ENCODE measurements at places on chromosomes 4 and X.

GRCh38 chr4:138686106-138686835, 329.3 kb upstream of the NOCT start:
- no peak for DNase-seq

DNA sequence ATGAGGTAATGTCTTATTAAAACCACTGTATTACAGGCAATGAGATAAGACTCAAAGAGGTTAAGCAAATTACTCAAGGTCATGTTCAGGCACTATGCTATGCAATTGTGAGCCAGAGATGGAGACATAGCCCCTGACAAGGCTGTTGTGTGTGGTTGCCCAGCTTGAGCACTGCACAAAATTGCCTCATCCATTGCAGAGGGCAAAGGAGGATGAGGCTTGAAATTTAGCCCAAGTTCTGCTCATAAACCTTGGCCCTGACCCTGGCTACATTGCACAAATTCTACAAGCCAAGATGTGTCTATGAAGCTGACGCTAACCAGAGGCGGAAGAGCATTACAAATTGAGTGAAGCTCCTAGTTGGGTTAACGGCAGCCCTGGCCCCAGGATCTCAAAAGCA, 65.6 kb upstream of the PGM2 start:
- DNase-seq = no peak

- no peak for DNase-seq
Observed at GRCh38 chrX:82556588-82556987, 951.5 kb upstream of the POU3F4 start.

DNA sequence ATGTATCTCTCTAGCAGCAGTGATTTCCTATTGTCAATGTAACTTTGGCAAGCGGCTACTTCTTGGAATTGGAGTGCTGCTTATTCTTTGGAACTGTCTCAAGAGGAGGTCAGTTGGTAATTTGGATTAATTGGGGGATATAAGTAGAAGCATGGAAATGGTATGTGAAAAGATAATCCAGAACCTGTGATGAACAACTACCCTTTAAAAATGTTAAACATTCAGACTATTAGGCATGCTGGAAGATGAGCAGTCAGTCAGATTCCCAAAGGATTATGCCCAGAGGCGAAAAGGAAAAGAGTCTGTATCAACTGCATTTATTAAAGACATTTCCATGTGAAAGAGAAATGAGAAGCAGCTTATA, 62.5 kb downstream of the SEC24D start:
- DNase-seq = no peak

GRCh38 chr4:145484225-145484846, 2.7 kb downstream of the SMAD1 start:
- no peak for DNase-seq

DNA sequence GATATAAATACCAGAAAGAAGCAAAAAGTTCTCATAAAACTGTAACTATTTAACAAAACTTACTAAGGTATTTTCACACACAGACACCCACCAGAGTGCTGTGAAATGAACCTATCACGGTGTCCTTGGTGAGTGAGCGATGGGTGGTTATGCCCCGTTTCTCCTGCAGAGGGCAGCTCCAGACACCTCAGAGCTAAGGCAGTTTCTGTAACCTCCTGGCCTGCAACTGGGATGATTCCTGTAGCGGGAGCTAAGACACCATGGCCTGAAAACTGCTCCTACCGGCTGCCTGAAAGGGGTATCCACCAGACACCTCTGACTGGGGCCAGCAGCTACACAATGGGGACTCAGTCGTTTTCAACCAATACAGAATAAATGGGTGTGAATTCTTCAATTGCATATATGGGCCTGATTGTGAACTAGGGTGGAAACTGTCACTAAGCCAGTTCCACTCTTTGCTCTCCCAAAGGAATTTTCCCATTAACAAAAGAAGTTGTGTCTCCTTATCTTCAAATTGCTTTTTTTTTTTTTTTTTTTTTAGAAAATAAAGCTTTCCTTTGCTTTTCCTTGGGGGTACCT, 2375.8 kb upstream of the TENM3 start:
- DNase-seq = no peak

DNA sequence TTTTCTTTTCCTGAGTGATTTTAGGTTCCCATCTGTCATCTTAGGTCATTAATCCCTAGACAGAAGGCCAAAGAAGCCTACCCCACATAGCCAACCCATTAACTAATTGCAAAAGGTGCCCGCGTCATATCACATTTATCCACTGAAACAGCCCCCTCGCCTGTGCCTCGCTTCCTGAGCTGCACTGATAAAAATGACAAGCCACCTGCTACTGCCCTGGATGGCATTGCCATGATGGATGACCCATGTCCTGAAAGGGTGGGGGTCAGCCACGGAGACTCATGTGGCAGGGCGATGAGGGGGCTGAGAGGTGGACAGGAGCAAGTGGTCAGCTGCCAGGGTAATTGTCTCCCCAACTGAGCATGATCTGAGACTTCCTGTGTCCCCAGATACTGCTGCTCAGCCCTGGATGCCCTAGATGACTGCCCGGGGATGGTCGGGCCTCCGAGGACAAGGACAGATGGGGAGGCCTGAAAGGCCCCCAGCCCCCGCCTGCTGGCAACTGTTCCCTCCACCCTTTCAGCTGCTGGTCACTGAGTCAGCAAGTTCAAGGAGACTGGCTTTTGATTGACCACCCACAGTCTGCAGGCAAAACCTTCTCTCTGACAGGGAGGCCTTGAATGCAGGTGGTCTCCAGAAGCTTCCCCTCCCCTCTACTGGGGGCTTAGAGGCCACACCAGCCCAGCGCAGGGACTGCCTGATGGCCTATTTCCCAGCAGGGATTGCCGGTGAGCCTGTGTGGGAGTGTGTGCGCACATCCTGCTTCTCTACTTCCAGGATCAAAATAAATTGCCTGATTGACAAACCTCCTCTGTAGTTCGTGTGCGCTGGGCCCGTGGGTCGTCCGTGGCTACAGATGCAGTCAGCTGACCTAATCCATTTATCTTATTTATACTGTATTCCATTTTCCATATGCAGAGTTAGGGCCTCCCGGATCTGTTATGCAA, 496.3 kb downstream of the BCOR start:
- no peak for DNase-seq

GRCh38 chrX:70970482-70970995, 39.6 kb upstream of the SLC7A3 start:
- no peak for DNase-seq

GRCh38 chr4:5012244-5012898, 6.9 kb downstream of the CYTL1 start:
- DNase-seq = no peak

- no peak for DNase-seq
Observed at GRCh38 chr4:60201052-60201673, 999.0 kb upstream of the ADGRL3 start.

DNA sequence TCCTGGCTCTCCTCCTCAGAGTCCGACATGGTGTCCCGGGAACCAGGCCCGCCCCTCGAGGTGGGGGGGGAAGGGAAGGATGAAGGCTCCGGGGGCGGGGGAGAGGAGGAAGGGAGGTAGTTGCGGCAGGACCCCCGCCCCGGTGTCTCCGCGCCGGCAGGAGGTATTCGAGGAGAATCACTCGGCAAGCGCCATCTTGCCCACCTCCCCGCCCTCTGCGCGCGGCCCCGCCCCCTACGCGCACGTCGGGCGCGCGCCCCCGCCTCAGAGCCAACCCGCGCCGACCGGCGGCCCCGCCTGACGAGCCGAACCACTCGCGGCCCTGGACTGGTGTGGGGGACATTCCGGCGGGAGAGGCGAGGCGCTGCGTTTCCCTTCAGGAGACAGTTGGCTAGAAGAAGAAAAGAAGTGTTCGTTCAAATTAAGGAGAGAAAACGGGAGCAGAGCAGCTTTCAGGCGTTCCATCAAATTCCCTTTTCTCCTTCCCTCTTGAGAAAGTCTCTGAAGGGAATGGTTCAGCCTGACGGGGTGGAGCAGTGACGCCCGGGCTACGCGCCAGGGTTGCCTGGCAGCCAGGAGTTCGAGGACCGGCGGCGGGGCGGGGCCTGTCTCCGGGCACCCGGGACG, at the start of gene RAB28:
TSS of gene RAB28 (minus strand) at position 219 of the 627 bp plus-strand sequence.
- peak; percentile 88 for DNase-seq

DNA sequence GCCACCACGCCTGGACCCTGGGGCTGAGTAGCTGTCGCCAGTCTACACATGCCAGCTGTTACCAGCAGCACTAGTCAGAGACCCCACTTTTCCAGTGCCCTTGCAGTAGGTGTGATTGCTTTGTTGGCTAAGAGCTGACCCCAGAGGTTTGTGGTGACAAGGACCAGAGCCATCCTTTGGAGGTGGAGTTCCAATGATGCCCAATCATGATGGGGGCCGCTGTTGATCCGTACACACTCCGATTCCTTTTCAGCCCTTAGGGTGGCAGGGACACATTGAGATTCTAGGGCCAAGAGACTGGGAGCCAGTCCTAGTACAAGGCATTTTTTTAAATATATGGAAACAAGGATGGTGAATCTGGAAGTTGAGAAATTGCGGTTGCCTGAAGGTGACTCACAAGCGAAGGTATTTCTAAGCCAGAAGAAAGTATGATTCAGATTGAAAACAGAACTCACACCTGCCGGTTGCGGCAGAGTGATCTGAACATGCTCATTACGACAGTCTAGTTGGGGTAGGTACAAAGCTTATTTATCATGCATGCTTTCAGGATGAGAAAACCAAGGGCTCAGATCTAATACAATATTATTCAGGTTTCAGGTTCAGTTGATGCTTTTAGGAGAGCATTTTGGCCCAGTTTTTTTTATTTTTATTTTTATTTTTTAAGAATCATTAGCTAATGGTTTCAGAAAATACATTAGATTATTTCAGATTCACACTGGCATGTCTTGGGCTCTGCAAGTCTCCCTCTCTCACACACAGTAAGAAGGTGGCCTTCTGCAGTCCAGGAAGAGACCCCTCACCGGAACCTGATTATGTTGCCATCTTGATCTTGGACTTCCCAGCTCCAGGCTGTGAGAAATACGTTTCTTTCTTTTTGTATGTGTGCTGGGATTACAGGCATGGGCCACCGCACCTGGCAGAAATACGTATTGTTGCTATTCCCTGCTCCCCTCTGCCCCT, 43.4 kb downstream of the SHROOM2 start:
- no peak for DNase-seq

- DNase-seq = no peak
Observed at GRCh38 chr4:150070464-150071170, 7.6 kb upstream of the DCLK2 start.

DNA sequence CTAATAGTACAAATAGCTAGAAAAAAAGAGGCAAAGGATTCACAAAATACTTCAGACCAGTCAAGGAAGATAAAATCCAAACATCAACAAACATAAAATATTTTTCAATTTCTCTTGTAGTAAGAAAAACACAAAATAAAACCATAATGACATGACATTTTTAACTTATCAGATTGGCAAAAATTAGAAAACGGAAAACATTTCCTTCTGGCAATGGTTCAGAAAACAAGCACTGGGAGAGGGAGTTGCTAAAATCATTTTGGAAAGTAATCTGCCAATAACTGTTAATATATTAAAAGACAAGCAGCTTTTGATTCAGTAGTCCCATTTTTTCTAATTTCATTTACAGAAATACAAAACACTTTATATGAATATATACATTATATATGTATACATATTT, 26.1 kb downstream of the TKTL2 start:
- no peak for DNase-seq

DNA sequence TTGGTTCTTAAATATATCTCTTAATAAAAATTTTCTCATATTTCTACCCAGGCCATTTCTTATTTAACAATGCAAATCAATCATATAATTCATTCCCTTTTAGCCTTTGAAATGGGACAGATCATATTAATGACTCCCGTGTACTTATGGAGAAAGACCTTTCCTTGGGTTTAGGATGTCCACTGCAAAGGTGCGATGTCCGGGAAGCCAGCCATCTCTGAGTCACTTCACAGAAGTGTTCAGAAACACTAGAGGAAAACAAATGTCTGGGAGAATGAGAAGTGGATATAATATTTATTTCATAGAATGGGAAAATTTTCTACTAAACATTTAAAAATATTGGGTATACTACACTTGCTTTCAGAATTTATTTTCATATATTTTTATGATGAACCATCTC, 15.3 kb downstream of the INTU start:
- DNase-seq = no peak

DNA sequence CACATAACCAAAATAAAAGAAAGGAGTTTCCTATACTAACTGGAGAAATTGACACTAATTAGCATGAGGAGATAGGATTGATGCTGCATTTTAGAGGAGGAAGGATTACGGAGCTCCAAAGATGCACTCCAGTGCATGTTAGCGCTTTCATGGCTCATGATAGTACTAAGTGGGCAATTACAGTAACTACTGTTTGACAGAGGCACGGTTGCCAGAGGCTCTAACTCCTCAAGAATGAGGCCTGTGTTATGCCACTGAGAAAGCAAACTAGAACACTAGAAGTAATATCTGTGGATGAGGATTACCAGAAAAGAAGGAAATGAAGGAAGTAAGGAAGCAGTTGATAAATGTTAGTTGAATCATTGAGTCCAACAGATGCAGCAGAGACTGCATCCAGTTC, 19.6 kb upstream of the PDGFC start:
- DNase-seq = no peak

- no peak for DNase-seq
Observed at GRCh38 chr4:100721077-100721476, 203.3 kb upstream of the EMCN start.

DNA sequence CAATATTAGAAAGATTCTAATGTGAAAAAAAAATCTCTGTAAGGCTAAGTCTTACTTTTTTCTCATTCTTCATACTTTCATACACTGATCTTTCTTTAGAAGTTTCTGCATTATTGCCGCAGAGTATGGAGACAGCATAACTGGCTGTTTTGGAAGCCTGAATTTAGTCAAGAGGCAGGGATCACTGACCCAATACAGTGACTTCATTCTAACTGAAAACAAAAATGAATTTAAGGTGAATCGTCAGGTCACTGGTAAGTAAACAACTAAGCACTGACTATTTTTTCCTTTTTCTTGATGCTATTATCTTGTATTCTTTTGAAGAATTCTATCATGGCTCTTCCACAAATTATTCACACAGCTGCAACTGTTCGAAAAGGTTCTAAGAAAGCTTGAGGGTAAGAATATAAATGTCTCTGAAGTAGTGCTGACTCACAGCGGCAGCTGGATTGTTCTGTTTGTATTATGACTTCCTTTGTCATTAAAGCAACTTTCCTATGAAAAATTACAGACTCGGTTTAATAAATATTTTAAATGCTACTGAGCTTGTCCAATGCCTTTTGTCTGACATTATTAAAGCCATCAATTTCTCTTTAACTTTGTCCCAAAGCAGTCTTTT, 609.3 kb downstream of the FSTL5 start:
- DNase-seq = no peak

DNA sequence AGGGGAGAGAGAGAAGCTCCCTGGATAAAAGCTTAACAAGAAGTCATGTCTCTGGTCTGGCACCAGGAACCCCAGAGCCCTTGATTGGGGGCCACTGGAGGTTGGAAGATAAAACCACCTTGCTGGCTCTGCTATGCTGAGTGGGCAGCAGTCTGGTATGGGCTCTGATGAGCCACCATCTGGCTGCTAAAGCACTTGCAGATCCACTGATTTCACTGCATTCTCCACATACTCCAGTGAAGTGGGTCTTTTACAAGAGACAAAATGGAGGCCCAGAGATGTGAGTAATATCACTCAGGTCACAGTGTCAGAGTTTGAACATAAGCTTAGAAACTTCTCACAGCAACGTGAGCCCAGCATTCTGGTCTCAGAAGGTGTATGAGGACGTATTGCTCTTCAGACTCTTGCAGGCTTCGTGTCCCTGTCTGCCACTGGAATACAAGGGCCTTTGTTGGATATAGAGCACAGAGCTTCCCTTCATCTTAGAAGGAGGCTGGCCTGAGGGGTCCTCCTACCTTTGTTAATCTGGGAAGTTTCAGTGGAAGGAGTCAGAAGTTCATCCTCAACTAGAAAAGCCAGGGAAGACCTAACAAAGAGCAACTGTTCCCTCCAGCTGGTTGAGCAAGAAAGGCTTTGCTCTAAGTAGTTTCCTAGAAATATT, 11.8 kb downstream of the CLDN2 start:
- DNase-seq = no peak

- no peak for DNase-seq
Observed at GRCh38 chr4:142292231-142292630, 553.9 kb downstream of the INPP4B start.

Measured in stimulated activated CD4-positive, alpha-beta T cell treated with anti-CD3 and anti-CD28 coated beads, Interleukin-15, amount 100 ng/mL, for 1 hour (primary cell).